C1 segment of cervical spinal cord (tissue), 14 donors: ENCODE measurements at places on chromosomes 4 and X.

DNA sequence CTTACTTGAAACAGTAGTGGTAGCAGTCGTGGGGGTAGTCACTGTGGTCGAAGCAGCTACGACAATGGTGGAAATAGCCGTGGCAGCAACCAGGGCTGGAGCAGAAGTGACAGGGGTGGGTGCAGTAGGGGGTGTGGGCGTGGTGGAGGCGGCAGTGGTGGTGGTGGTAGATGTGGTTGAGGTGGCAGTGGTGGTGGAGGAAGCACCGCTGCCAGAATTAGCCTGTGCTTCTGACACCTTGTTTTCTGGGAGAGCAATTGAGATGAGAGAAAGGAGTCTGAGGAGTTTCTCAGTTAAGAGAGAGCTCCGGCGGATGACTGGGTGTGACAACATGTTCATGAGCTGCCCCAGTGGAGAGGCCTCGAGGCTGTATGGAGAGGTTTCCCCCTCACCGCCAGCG, 113.5 kb upstream of the HSD17B10 start:
- DNase-seq: no peak

- DNase-seq: no peak
These were observed 69.8 kb downstream of the SHROOM3 start for GRCh38 chr4:76504613-76505465.

DNA sequence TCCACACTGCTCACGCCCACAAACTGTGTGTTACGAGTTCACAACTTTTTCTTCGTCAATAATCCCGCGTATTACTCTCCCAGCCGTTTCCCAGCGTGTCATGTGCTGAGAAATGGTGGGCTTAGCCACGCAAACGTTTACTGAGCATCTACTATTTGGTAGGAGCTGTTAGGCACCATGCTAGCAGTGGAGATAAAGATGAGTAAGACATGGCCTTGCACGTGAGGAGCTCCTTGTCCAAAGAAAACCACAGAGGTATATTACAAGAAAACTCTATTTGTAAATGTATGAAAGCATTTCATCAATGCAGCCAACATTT, 821 bp upstream of the TMEM128 start:
- no peak for DNase-seq

DNA sequence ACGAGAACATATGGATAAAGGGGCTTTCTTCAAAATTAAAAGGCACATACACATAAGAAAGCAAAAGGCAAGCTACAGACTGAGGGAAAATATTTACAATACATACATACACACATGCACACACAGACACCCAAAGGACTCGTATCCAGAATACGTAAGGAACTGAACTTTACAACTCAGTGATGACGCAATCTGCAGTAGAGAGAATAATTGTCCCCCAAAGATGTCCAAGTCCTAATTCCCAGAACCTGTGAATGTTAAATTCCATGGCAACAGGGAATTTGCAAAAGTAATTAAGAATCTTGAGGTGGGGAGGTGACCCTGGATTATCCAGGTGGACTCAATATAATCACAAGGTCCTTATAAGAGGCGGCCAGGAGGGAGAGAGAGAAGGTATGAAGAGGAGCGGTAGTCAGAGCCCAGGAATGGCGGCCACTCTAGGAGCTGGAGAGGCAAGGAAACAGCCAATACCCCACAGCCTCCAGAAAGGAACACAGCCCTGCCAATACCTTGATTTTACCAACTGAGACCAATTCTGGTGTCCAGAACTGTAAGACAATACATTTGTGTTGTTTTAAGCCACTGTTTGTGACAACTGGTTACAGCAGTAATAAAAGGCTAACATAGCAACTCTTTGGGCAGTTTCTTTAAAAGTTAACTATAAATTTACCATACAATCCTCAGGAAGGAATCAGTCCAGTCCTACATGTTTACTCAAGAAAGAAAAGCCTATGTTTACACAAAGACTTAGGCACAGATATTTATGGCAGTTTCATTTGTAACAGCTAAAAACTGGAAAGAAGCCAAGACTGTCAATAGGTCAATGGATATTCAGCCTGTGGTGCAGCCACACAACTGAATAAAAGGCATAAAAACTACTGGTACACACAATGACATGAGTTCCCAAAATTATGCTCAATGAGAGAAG, 27.3 kb upstream of the STS start:
- no peak for DNase-seq

DNA sequence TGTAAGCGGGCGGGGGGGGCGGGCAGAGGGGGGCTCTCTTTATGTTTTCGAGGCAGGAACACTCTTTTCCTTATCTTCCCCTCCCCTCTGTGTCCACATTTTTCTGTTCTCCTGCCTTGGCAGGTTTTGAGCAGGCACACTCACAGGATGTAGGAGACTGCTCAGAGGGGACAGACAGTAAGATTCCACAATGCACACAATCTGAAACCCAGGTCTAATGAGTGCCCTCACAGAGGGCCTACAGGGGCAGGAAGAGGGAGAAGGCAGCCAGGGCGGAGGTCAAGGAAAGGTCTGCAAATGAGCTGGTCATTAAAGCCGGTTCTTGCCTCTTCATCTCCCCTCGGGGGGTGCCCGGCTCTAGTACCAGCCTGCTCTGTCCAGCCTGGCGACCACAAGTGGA, 106.1 kb upstream of the ATP6AP2 start:
- DNase-seq: no peak

- DNase-seq: no peak
These were observed 16.3 kb upstream of the NEUROG2 start for GRCh38 chr4:112532267-112532666.

- DNase-seq: no peak
These were observed 39.4 kb downstream of the PPM1K start for GRCh38 chr4:88244816-88245579.

- no peak for DNase-seq
These were observed 144.7 kb downstream of the NAA11 start for GRCh38 chr4:79181190-79181589.

- no peak for DNase-seq
These were observed 14.3 kb downstream of the CASK start for GRCh38 chrX:41909068-41909467.

GRCh38 chrX:119427024-119427794, 28.1 kb downstream of the SLC25A43 start:
- peak; percentile 8 for DNase-seq

- DNase-seq: peak; percentile 6
These were observed 1.2 kb downstream of the RAP1GDS1 start for GRCh38 chr4:98262431-98262830.

- no peak for DNase-seq
These were observed 14.2 kb downstream of the LRP2BP start for GRCh38 chr4:185381288-185382196.

- DNase-seq: no peak
These were observed 51.3 kb downstream of the EMCN start for GRCh38 chr4:100466501-100466900.

DNA sequence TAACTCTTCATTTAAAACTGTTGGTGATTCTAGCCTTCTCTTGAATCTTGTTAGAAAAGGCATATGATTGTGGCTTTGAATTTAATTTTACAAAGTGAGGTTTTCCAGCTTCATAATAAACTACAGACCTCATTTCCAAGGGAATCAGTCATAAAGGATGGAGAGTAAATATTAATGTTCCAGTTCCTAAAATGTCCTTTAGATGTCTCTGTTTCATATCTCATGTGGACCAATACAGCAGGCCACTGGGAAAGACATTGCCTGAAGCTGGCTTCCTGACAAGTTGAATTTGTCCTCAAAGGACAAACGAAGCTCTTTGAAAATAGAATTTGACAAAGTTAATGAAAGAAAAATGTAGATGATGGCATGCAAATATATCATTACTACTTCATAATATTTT, 125.4 kb downstream of the ZNF330 start:
- no peak for DNase-seq

DNA sequence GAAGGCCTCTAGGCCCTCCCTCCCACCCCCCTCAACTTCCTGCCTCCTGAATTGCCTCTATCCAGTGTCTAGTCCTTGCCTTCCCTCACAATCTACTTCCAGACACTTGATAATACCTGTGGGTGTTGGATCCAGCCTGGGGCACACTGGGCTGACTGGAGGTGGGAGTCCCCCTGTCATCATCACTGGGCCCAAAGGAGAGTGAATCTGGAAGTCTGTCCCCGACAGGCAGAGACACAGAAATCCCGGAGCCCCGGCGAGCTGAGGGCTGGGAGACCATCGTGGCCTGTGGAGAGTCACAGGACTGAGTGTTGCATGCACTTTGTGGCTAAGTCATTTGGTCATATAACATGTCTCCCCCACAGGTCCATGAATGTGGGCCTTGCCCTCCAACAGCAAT, 8.4 kb upstream of the SYP start:
- DNase-seq: no peak

- DNase-seq: no peak
These were observed 145.5 kb downstream of the ANXA5 start for GRCh38 chr4:121551271-121551670.

DNA sequence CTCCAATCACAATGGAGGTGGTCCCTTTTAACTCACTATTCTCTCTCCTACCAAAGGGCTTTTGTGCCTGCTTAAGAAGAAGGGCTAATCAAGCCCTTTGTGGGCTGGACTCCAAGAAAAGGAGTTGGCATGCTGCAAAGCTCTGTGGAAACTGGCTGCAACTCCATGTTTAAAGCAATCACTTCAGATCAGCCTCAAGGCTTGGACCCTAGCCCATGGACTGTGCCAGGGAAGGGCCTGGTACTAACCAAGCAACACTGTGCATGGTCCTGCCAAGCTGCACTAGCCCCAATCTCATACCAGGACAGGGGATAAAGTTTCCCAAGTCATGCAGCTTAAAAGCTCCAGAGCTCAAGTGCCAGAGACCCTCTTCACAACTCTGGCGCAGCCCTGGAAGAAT, 86.7 kb downstream of the ATP8A1 start:
- DNase-seq: no peak

DNA sequence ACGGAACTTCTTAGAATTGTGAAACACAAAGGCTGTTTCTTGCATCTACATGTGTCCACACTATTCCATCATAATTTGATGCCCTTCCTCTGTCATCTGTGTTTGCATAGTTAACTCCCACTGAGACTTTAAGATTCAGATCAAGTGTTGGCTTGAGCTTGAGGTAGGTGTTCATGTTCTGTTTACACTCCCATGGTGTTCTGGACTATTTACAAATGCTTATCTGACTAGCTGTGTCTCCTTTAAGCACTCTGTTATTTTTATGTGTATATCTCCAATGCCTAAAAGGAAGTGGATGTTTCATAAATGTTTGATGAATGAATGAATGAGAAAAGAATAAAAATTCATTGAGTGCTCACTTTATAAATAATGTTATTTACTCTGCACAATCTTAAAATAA, 622.7 kb downstream of the RAB28 start:
- no peak for DNase-seq

DNA sequence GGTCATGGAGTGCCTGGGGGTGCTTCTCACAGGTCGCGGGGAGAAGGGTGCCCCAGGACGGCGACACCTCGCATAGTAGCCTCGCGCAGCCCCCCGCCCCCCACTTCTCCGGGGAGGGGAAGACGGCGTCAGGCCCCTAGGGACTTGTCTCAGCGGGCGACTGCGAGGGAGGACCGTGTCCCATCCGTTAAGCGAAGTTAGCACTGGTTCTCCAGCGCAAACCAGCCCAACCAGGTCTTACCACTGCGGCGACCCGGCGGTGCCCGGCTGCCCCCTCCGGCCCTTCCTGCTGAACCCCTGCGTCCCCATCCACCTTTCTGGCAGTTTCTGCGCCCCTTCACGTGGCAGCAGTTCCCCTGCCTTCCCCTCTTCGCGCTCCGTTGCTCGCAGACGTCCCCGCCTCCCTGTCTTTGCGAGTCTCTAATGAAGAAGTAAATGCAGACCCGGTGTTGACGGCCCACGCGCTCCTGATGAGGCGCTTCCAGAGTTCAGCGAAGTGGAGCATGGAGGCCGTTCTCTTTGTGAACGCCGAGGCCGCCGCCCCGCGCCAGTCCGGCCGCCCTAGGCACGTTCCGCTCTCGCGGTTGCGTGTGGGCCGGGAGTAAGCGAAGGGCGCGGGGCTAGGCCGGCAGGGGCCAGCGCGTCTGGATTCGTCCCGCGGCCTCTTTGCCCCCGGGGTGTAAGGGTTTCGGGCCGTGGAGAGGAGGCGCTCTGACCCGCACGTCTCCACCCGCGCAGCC, 3.0 kb downstream of the SLIT2 start:
- no peak for DNase-seq

DNA sequence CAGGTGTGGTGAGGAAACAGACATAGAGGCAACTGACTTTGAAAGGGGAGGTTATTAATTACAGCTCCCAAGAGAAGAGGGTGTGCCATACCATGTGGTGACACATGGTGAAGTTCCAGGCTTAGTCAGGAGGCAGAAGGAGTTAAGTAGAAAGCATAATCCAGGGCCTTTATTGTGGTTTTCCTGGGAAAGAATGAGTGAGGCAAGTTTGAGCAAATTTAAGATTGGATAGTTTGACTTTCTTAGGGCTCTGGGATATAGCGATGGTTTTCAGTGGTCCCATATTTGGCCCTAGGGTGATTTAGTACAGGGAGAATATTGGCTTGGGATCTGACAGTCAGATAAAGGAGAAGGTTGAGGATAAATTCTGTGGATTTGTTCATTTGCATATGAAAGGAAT, 495.9 kb upstream of the FSTL5 start:
- no peak for DNase-seq

GRCh38 chr4:11286533-11286932, 142.2 kb downstream of the HS3ST1 start:
- no peak for DNase-seq

- DNase-seq: peak; percentile 19
These were observed 857 bp downstream of the SCML1 start for GRCh38 chrX:17737986-17738713.

GRCh38 chr4:4750187-4750586, 109.3 kb upstream of the MSX1 start:
- DNase-seq: no peak

DNA sequence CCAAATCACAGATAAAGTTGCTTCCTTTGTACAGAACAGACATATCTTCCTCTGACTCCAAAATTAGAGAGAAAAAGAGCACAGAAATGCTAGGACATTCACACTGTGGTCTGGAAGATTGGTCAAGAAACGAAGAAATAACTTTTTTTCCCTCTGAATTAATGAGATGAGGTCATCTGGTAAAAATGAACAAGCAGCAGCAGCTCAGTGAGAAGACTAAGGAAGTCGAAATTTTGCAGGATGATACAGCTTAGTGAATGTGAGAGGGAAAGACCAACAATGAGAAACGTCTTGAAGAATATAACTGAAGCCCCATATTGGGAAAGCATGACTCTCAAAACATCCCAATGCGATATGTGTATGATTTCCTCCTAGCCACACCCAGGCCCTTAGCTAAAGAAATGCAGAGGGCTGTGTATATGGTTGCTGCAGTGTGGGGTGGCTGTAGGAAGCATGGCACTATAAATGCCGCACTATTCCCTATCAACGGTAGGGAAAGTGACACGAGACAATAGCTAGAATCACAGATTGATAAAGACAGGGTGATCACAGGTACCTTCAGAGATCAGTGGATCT, 208.6 kb downstream of the VEGFC start:
- no peak for DNase-seq
